Stimulated activated CD8-positive, alpha-beta memory T cell treated with anti-CD3 and anti-CD28 coated beads, Interleukin-4, amount 100 ng/mL, for 1 hour (primary cell): ENCODE measurements at places on chromosomes 6 and 20.

DNA sequence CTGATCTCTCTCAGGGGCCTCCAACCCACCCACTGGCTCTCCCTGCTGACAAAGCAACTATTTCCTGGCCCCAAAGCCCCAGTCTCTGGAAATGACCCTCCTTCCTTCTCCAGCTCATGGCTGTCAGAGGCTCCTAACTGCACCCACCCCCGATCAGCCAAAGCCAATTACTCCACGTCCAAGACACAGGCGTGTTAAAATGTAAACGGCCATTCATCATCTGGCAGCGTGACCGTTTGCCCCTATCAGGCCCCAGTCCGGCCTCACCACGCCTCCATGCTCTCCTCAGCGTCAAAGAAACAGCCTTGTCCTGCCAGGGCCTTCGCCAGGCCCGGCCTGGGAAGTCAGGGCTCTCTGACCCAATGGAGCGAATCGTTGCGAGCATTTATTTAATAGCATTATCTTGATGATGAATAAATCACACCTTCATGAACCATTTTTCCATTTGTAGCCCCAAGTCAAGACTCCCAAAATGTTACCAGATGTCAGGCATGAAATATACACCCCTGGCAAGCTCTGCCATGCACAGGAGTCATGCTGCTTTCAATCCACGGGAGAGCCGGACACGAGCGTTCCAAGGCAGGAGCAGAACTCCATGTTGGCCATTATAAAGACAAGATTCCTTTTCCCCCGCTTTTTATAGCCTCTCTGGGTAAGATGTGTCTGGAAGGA, 17.7 kb downstream of the RIPOR3 start:
- no peak for DNase-seq

DNA sequence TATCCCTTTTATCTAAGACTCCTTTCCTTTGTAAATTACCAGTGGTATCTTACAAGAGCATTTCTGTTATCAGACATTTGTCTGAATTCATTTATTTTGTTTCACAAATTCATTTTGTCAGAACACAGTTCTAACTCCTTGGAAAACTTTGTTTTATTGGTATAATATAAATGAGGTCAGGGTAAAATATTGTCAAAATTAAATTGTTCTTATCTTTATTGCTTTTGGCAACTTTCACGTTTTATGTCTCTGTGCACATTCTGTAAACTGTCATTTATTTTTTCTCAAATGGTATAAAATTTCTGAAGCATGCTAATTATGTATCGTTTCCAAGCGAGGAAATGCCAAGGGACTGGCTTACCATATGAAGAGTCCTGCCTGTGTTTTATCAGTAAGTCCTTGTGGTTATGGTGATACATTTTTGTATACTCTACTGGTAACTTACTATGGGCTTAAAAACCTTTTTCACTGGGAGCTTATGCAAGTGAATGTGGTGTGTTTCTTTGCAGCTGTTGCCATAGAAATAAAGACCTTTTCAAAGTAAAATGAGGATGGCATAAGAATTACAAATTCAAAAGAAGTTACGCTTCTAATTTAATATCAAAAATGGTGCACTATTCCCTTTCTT, 214.2 kb downstream of the COL19A1 start:
- no peak for DNase-seq

GRCh38 chr6:144957236-144957937, 672.3 kb downstream of the UTRN start:
- DNase-seq = no peak

DNA sequence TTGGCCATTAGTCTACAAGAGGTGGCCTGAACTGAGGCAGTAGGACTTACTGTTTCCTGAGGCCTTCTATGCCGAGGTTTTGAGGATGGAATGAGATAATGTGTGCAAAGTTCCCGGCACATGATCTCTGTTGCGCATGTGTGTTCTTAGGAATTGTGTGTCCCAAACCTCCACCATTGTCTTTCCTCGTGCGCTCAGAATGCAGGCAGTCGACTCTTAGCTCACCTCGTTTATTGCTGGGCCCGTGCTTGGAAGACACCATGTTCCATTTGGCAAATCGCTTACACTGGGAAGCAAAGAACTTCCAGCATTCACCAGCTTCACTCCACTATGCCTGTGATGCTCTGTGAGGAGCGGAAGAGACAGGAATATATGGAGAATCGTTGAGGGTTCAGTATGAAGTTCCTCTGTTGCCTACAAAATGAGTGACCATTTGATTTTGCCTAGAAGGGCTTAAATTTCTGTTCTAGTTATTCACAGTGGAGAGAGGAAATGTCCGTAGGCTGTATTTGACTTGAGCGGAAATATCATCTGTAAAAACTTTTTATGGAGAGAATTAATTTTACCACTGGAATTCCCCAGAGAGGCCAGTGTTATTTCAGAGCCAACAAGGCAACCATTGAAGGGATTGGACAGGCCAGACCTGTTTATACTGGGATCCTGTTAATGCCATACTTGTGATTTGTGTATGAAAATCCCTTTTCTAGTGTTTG, 75.7 kb upstream of the CLDN20 start:
- no peak for DNase-seq

DNA sequence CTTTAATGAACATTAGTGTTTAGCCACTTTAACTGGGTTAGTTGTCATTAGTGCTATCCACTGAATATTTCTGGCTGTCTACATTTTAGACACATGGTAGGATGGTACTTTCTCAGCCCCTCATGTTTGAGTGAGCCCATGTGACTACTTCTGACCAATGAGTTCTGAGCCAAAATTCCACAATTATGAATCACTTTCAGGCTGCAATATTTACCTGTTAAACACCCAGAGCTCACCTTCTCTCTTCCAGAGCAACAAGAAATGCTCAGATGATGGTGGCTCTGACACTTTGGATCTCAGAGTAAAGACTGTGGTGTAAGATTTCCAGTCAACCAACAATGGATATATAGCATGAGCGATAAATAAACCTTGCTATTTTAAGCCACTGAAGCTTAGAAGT, 24.8 kb downstream of the SPACA1 start:
- DNase-seq = no peak

GRCh38 chr6:98769546-98769945, 64.8 kb upstream of the POU3F2 start:
- DNase-seq = no peak

GRCh38 chr6:45420083-45420908, 42.6 kb upstream of the SUPT3H start:
- peak; percentile 10 for DNase-seq

- DNase-seq = no peak
These were observed 77.5 kb downstream of the CDH22 start for GRCh38 chr20:46230801-46231282.

GRCh38 chr6:154783229-154783628, 50.0 kb downstream of the SCAF8 start:
- DNase-seq = no peak

DNA sequence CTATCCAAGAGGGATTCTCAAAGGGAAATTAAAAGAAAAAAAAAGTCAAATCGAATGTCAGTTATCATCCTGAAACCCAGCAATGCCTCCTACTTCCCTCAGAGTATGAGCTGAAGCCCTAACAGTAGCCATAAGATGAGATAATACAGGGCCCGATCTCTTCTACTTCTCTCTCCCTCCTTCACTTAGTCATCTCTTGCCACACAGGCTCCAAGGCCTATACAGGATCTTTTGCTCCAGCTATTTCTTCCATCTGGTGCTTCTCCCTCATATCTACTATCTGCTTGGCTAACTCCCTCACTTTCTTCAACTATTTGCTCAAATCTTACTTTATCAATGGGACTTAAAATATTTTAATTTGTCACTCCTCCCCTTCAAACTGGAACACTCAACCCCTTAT, 215.3 kb downstream of the RNGTT start:
- DNase-seq = no peak

DNA sequence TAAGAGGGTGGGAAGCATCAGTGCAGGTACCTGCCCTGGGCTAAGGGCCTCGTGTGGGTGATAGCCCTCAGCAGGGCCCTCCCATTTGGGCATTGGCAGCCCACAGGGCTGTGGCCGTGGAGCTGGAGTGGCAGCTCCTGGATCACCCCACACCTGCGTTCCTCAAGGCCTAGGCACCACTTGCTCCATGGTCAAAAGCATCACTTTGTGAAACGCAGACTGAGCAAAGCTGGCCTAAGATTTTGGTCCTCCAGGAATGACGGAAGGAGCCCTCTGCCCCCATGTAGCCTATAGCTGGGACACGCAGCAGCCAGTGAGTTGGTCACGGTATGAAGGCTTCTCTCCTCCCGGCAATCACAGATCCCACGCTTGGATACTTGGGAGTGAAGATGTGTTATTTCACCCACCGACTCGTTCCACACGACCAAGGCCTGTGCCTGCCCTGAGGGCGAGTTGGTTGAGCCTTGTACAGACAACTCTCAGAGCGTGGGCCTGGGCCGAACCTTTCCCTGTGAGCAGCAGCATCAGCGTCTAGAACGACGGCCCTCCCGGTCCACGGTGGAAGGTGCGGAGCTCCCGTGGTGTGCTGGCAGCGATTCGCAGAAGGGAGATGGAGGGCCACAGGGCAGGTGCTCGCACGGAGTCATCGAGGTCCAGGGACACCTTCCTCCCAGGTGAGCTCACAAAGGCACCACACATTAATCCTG, 39.7 kb downstream of the THBS2 start:
- no peak for DNase-seq

DNA sequence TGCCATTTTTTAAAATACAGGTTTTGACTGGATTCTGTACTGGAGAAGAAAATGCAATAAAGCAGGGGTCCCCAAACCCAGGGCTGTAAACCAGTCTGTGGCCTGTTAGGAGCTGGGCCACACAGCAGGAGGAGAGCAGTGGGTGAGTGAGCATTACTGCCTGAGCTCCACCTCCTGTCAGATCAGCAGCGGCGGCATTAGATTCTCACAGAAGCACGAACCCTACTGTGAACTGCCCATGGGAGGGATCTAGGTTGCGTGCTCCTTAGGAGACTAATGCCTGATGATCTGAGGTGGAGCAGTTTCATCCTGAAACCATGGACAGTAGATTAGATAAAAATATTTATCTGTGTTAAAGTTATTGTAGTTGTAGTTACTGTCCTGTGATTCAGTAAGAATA, 21.1 kb upstream of the FBXO9 start:
- DNase-seq = no peak

- DNase-seq = no peak
These were observed 11.0 kb upstream of the MYBL2 start for GRCh38 chr20:43655937-43656336.

- DNase-seq = no peak
These were observed 209.3 kb downstream of the RNF144B start for GRCh38 chr6:18596531-18596835.

- no peak for DNase-seq
These were observed 7.7 kb upstream of the KLHL31 start for GRCh38 chr6:53673162-53673727.

DNA sequence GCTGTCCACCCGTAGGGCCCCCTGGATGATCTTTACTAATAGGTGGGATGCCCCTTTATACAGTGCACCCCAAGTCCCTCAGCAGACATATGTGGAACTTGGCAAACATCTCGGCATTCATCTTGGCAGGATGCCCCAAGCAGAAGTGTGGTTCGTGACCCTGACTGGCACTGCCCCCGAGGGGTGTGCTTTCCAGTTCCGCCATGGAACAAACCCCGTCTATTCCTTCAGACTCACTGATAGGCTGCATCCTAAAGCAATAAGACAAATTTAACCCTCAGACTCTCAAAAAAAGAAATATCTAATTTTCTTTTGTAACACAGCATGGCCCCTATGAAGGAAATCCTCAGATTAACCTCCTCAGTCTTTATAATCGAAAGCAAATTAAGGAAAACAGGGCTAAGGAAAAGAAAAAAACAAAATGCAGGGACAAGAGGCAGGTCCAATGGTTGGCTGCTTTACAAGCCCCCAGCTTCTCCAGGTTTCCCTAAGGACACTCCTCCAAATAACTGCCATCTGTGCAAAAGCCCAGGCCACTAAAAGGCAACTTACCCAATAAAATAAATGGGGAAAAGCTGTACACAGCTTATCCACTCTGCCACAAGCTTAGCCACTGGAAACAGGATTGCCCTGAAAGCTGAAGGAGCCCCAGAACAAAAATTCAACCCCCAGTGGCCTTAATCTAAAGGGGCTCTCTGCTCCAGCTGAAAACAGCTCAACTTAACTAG, 30.5 kb upstream of the RIPK1 start:
- DNase-seq = no peak

DNA sequence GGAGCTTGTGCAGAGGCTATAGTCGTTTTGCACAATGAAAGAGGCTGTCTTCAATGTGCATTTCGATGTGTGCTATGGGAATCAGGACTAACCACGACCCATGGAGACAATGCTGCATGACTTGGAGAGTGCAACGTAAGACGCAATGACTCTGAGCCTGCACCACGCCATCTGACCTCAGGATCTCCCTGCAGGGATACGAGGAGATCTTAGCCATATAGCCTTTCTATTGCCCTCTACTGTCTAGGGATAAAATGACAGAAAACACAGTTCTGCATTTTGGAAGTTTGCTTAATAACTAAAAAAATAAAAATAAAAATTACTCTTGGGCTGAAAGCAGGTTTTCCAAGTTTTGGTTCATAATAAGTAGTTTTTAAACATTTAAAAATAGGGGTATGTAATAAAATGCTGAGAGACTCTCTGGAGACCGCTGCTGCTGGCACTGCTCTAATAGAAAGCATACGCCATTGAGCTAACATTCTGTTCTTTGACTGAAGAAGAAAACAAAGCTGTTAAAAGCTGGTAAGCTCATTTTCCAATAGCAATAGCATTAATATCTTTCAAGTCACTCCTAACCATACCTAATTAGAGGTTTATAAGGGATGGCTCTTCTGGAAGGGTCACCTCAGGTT, 87.2 kb downstream of the PDE7B start:
- DNase-seq = no peak

DNA sequence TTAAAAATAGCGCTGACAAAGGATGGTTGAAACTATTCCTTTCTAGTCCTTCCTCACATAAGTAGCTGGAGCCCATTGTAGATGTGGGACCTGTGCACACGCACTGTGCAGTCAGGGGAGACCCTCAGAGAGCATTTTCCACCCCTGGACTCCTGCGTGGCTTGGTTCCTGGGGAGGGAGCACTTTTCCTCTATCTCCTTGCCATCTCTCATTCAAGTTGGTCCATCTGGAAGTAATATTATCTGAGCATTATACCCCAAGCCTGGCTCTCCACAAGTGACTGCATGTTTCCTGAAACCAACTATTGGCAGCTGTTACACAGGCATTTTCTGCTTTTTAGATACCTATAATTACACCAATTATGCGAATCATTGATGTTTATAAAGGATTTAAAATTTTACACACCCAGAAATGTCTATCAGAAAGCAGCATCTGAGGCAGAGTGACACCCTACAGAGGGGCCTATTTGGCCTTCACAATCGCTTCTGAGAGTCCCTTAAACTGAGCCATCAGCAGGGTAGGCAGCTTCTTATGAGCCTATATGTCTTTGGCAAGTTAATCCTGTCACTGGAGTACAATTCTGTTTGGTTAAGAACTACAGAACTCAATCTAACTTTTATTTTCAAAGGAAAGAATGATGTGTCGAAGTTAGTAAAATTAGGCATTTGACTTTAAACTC, 18.7 kb downstream of the SOX4 start:
- no peak for DNase-seq

DNA sequence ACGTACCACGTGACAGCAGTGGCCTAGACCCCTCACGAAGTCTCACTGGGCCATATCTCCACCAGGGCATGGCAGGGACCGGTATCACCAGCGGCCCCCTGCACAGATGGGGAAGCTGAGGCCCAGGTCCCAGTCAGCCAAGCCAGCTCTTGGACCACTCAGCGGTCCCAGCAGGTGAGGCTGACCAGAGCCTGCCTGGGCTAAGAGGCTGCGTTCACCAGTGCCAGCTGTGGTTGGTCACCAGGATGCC, 2.6 kb upstream of the MRGBP start:
- DNase-seq = no peak
